ENCODE measurements at places on chromosomes 5 and 9. TPM values are rescaled to one million over a fixed set of nuclear protein-coding genes. Genes with fewer than 3 reads are reported as not detected.

Gene CEMIP2
- 8.8 TPM for polyA plus RNA-seq

Gene PCDHB6
- not detected for polyA plus RNA-seq

Gene FBXW11
- polyA plus RNA-seq, result 25.8 TPM

- no peak for DNase-seq
- H3K27me3 ChIP-seq, result no peaks in the 10 kb centered on the region
- H3K36me3 ChIP-seq, result no peaks in the 10 kb centered on the region
- H3K4me3 ChIP-seq, result no peak overlapping the region
- no peaks in the 10 kb centered on the region for H3K4me1 ChIP-seq
These were observed 845.4 kb downstream of the EFNA5 start for GRCh38 chr5:106825374-106825773.

GRCh38 chr9:9792144-9792857, 820.5 kb downstream of the PTPRD start:
- H3K27ac ChIP-seq, result no peak overlapping the region
- H3K27me3 ChIP-seq, result no peaks in the 10 kb centered on the region
- no peaks in the 10 kb centered on the region for H3K36me3 ChIP-seq

DNA sequence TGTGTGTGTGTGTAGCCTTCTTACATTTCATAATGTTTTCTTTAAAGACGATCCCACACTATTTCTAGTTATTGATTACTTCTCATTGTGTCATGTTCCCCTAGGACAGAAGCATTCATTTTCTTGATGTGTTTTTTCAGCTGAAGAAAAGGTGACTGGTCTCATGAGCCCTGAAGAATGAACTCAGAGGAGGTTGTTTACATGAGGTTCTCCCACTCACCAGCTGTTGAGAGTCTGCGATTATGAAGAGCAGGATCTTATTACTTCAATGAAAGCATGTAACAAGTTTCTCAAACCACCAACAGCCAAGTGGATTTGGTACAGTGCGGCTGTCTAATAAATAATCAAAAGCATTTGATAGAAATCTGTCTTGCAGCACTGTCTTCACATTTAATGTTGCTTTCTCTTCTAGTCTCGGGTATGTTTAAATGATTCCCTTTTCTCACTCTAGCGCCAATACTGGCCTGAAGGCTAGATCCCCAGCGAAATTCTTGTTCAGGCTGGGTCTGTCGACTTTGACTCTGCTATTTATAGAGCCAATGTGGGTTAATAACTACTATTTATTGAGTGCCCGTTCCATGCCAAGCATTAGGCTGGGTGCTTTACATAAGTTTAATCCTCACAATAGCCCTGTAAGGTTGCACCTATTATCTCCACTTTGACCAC, 9.6 kb upstream of the FSD1L start:
- H3K36me3 ChIP-seq, result no peaks in the 10 kb centered on the region
- DNase-seq, result no peak
- H3K4me3 ChIP-seq, result no peak overlapping the region
- H3K4me1 ChIP-seq, result no peaks in the 10 kb centered on the region
- H3K27me3 ChIP-seq, result no peaks in the 10 kb centered on the region

- H3K27ac ChIP-seq, result no peak overlapping the region
- peaks cover 10% of the 10 kb centered on the region for H3K27me3 ChIP-seq
- no peak overlapping the region for H3K4me3 ChIP-seq
- no peak for DNase-seq
- no peaks in the 10 kb centered on the region for H3K36me3 ChIP-seq
These were observed 4.0 kb downstream of the CTNNA1 start for GRCh38 chr5:138757061-138757776.

- no peaks in the 10 kb centered on the region for H3K4me1 ChIP-seq
- H3K36me3 ChIP-seq, result no peaks in the 10 kb centered on the region
- H3K4me3 ChIP-seq, result no peak overlapping the region
- no peak for DNase-seq
These were observed 1084.0 kb upstream of the CDH18 start for GRCh38 chr5:21071986-21072385.

GRCh38 chr5:1366514-1366913, 21.6 kb upstream of the CLPTM1L start:
- DNase-seq, result no peak
- H3K4me1 ChIP-seq, result no peaks in the 10 kb centered on the region
- no peak overlapping the region for H3K27ac ChIP-seq
- no peaks in the 10 kb centered on the region for H3K36me3 ChIP-seq
- no peak overlapping the region for H3K4me3 ChIP-seq

GRCh38 chr9:135214706-135215105, 127.2 kb downstream of the OLFM1 start:
- no peak overlapping the region for H3K27ac ChIP-seq
- no peak overlapping the region for H3K4me3 ChIP-seq
- H3K27me3 ChIP-seq, result peaks cover 4% of the 10 kb centered on the region
- no peaks in the 10 kb centered on the region for H3K4me1 ChIP-seq

DNA sequence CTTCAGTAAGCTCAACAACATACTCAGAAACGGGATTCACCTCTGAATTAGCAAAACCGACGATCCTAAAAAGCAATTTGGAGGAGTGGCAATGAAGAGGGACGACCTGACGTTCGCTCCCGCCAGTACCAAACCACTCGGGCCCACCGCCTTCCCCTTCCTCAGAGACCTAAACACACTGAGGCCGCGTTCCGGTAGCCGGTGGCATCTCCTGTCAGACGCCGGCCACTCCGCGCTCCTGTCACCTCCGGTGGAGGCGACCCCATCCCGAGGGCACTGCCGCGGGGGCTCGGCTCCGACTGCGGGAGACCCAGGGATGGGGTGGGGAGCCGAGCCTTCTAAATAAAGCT, 617 bp downstream of the PPP6C start:
- no peaks in the 10 kb centered on the region for H3K36me3 ChIP-seq
- peak overlapping the region; percentile 98 for H3K4me3 ChIP-seq
- peak overlapping the region; percentile 97 for H3K27ac ChIP-seq

DNA sequence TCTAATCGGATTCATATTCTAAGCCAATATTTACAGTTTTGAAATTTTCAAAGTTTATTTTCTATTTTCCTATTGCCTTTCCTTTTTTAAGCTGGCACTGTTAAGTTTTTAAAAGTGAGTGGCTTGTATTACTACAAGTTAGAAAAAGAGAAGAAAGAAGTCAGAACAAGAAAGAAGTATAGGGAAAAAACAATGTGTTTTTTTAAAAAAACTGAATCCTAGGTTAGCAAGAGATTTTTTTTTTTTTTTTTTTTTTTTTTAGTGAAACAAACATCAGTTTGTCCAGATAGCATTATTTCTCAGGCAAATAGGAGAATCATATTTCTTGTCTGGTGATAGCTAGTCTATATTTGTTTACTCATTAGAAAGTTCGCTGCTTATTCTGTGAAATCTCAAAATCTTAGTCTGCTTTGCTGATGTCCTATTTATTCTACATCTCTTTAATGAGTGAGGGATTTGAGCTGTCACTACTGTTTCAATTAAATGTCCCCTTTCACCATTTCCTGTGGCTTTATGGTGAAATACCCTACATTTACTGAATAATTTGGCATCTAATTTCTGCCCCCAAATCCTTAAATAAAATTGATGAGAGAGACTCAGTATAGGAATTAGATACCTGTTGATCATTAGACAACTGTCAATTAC, 19.1 kb upstream of the LMNB1 start:
- no peak overlapping the region for H3K27ac ChIP-seq
- H3K4me1 ChIP-seq, result peaks cover 9% of the 10 kb centered on the region
- no peaks in the 10 kb centered on the region for H3K27me3 ChIP-seq
- H3K4me3 ChIP-seq, result no peak overlapping the region
- no peaks in the 10 kb centered on the region for H3K36me3 ChIP-seq
- DNase-seq, result no peak

GRCh38 chr9:128006332-128006996, 25.7 kb upstream of the EEIG1 start:
- no peak for DNase-seq
- H3K4me3 ChIP-seq, result no peak overlapping the region
- H3K27me3 ChIP-seq, result no peaks in the 10 kb centered on the region
- H3K4me1 ChIP-seq, result peaks cover 74% of the 10 kb centered on the region

GRCh38 chr9:123642291-123643278, 286.6 kb downstream of the CRB2 start:
- no peaks in the 10 kb centered on the region for H3K36me3 ChIP-seq
- peaks cover 20% of the 10 kb centered on the region for H3K4me1 ChIP-seq
- no peaks in the 10 kb centered on the region for H3K27me3 ChIP-seq
- H3K4me3 ChIP-seq, result no peak overlapping the region
- no peak for DNase-seq

- no peak overlapping the region for H3K4me3 ChIP-seq
- no peaks in the 10 kb centered on the region for H3K4me1 ChIP-seq
- H3K36me3 ChIP-seq, result no peaks in the 10 kb centered on the region
- H3K27ac ChIP-seq, result no peak overlapping the region
- no peak for DNase-seq
- H3K27me3 ChIP-seq, result no peaks in the 10 kb centered on the region
These were observed 27.0 kb upstream of the GPX3 start for GRCh38 chr5:150993422-150993821.

All from CD8-positive, alpha-beta memory T cell (primary cell).